ENCODE measurements at places on chromosomes 6 and 20. TPM values are rescaled to one million over a fixed set of nuclear protein-coding genes. Genes with fewer than 3 reads are reported as not detected.

GRCh38 chr6:157107571-157107914 lies 215.8 kb downstream of the TMEM242 start:
- DNase-seq, result no peak

- DNase-seq, result no peak
These were observed 151.5 kb upstream of the SALL4 start for GRCh38 chr20:51953731-51954340.

- no peak for DNase-seq
These were observed 936.5 kb upstream of the ADGRB3 start for GRCh38 chr6:67698534-67698933.

PRSS35 gene
- 0.71 TPM for polyA plus RNA-seq

DNA sequence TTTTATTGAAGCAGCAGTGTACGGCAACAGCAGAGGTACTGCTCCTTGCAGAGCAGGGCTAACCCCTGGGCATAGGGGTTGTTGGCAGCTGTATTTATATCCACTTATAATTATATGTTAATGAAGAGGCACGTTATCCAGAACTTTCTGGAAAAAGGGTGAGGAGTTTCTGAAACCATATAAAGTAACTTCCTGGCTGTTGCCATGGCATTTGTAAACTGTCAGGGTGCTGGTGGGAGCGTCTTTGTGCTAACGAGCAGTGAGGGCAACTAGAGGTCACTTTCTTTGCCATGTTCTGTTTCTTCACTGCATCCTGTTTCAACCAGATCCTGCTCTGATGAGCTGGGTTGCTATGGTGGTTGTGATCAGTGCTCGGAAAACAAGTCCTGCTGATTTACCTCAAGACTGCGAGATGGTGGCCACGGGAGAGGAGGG lies 11.1 kb upstream of the ARFGEF2 start:
- no peak for DNase-seq

PDYN gene
- 1.0 TPM for polyA plus RNA-seq

RRAGD gene
- polyA plus RNA-seq, result 38.8 TPM

DNA sequence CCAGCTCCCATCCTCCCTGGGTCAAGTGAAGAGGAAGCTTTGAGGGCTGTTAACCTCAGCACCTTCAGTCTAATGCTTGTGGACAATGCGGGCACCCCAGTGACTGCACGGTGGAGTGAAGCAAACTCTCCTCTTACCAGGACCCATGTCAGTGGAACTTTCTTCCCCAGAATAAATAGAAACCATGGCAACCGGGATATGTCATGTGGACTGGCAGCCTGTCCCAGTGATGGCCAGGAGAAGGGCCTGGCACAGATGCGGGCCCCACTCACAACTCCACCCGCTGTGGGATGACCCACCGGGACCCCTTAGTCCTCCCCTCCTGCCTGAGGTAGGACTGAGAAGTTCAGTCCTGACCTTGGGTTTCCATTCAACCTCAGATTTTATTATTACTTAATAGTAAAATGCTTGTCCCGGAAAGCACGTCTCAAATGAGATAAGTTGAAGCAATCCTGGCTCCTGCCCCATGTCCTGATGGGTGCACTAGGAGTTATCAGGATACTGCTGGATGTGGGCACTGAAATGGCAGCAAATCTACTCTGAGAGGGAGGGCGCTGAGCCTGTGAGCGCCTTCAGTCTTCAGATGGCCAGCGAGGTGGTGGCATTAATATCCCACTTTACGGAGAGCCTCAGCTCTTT lies 23.5 kb downstream of the TOX2 start:
- no peak for DNase-seq

UBE2V1 gene
- polyA plus RNA-seq, result 166 TPM

- no peak for DNase-seq
These were observed 42.2 kb downstream of the ZNF292 start for GRCh38 chr6:87197547-87197946.

- DNase-seq, result no peak
These were observed 52.4 kb downstream of the RNF217 start for GRCh38 chr6:125014661-125014957.

ENPP5 gene
- 3.1 TPM for polyA plus RNA-seq

Measured in brain (organoid and tissue), 16 donors.